ENCODE measurements at places on chromosomes 13 and 19. TPM values are rescaled to one million over a fixed set of nuclear protein-coding genes. Genes with fewer than 3 reads are reported as not detected.

NDUFA7 gene
- total RNA-seq = 70.7 TPM

GRCh38 chr19:32543115-32543900, 37.7 kb upstream of the PDCD5 start:
- no peak for DNase-seq
- no peaks in the 10 kb centered on the region for H3K4me1 ChIP-seq
- H3K27me3 ChIP-seq = no peaks in the 10 kb centered on the region
- H3K36me3 ChIP-seq = no peaks in the 10 kb centered on the region
- no peak overlapping the region for H3K27ac ChIP-seq

GRCh38 chr19:44255705-44256411, 3.8 kb upstream of the ZNF233 start:
- no peak overlapping the region for H3K4me3 ChIP-seq
- H3K27me3 ChIP-seq = no peaks in the 10 kb centered on the region
- no peak for DNase-seq
- H3K27ac ChIP-seq = no peak overlapping the region
- no peaks in the 10 kb centered on the region for H3K4me1 ChIP-seq
- H3K36me3 ChIP-seq = peaks cover 30% of the 10 kb centered on the region

DNA sequence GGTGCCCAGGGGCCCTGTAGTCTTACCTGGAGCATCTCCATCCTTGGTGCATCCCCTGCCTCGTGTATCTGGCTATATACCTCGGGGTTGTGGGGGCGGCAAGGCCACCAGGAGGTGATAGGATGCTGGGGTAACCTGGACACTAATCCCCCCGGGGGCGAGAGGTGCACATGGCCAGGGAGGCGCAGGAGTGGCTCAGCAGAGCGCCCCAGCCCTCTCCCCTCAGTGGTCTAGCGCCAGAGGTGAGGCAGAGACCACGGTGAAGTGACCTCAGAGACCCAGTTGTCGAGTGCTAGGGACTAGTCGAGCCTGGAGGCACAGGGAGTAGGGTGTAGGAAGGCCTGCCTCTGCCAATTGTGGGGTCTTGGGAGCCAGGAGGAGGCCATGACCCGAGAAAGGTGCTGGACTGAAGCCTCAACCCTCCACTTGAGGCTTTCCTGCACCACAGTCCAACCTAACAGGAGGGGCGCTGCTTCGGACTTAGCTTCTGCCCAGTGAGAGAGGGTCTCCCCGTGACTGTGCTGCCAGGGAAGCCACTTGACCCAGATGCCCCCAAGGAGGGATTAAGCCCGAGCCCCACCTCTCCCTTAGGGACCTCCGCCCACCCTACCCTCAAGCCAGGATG, at the start of gene LHB:
Gene LHB (minus strand): TSS at position 51 of the 625 bp plus-strand sequence. CDS start 10 bp downstream, at position 41.
- no peak within 1 kb of the TSS for H3K27ac ChIP-seq
- peaks cover 12% of the 10 kb centered on the region for H3K36me3 ChIP-seq
- H3K27me3 ChIP-seq = no peaks in the 10 kb centered on the region
- peak; percentile 61 for DNase-seq
- peaks cover 4% of the 10 kb centered on the region for H3K4me1 ChIP-seq
